ENCODE measurements at places on chromosomes 2 and 18.

DNA sequence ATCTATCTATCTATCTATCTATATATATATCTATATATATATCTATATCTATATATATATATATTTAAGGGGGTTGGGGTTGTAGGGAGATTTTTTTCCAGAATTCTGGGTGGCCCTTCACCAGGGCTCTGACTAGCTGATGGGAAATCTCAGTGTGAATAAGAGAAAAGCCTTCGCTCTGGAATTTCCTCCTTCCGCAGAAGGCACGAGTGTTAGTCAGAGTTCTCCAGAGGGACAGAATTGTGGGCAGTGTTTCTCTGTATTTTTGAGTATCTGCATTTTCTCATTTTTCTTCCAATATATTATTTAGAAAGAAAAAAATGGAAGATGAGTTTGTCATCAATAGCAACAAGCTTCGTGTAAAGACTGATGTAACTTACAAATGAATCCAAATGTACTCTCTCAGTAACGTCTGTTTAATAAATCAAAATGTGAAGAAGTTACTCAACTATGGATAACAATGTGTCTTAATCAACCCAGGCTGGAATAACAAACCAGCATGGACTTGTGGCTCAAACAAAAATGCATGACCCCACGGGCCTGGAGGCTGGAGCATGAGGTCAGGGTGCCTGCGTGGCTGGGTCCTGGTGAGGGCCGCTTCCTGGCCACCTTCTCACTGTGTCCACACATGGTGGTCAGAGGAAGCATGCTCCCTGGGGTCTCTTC, 10.6 kb upstream of the SNTG2 start:
- no peak for DNase-seq

DNA sequence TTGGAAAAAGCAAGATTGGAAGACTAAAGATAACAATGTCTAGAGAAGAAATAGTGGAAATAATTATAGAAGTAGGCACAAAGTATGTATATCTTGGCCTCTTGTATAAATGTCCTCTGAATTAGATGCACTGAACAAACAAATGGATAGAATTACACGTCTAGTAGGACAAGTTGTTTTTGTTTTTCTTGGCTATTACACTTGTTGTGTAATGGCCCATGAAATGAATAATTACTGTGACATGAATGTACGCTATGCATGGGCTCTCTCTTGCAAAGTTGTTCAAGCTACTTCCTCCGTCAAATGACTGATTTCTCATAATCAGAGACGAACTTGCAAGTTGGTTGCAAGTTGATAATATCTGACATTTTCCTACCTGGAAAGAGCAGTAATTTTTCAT, 126.2 kb downstream of the PDE1A start:
- no peak for DNase-seq

- no peak for DNase-seq
These were observed 26.9 kb upstream of the RAB27B start for GRCh38 chr18:54801374-54801773.

- no peak for DNase-seq
These were observed 4.0 kb upstream of the ZFP36L2 start for GRCh38 chr2:43230351-43230885.

GRCh38 chr18:11842562-11842961, 8.7 kb upstream of the CHMP1B start:
- no peak for DNase-seq

DNA sequence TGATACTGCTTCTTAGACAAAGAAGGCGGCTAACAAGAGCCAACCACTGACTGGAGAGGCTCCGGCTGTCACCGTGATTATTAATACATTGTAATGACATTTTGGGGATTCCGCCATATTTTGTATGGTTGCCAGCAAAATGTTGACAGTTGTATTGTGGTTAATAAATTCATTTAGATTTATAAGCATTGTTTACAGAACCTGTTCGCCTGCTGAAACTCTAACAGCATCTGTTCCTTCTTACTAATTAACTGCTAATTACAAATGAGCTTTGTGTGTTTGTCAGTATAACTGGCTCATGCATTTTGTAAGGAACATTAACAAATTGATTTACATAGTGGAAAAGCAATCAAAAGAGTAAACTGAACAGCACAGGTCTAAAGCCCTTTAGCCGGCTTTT, 332.4 kb downstream of the GBX2 start:
- DNase-seq = no peak

DNA sequence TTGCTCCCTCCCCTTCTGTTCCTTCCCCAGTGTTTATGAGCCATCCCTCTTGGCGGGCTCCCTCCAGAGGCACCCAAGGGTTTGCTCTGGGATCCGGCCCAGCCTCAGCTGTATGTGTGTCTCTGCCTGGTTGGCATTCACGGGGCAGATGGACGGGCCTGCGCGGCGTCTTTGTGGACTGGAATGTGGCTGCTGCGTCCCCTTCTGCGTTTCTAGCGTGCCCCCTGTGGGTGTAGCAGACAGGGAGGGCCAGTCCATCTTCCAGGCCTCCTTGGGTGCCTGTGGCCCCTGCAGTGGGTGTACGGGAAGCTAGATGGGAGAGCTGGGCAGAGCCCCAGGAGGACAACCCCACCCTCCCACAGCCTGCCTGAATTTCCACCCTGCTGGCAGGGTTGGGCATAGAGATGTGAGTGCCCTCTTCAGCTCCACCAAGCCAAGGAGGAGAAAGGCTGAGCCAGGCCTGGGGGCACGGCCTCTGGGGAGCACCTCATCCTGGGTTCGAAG, 15.7 kb downstream of the GPC1 start:
- DNase-seq = no peak

DNA sequence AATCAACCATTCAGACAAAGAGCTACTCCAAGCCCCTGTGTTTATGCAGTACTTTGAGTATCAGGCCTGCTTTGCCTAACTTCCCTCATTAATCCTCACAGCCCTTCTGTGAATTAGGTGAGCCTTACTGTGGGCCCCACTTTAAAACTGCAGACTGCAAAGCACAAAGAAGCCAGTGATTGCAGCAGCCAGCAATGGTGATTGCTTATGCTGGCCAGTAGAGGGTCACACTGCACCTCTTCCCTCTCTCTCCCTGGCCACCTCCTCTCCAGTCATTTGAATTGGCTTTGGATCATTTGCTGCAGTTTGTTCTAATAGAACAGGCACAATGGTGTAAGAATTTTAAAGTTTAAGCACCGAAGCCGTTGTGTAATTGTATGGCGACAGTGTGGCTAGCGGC, 229.9 kb downstream of the AGPS start:
- no peak for DNase-seq

- no peak for DNase-seq
These were observed 123.5 kb downstream of the FMNL2 start for GRCh38 chr2:152458441-152458940.

DNA sequence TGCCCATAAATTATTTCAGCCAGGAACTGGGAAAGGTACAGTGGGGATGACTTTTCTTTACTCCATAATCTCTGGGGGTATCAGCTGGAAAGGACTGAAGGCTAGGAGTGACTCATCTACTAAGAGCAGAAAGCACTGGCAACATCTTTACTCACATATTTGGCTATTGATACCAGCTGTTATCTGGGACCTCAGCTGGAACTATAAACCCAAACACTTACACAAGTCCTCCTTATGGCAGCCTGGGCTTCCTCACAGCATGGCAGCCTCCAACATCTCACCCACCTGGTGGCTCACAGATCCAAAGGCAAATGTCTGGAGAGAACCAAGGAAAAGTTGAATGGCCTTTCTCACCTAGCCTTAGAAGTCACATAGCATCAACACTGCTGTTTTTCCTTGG, 379.0 kb upstream of the RND3 start:
- DNase-seq = no peak

DNA sequence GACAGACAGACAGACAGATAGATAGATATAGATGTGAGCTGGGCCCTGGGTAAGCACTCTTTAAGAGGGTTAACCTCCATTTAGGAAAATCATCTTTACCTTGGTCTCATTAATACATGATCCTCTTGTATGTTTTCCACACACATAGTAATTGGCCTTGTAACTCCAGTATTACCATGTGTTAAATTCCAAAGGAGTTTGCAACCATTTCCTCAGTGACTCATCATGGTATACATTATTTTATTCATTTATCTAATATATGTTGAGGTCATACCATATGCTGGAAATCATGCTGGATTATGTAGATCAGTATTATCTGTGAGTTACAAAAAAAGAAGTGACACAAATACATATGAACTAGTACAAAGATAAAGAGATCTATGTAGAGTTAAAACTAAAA, 504.3 kb downstream of the DCC start:
- DNase-seq = no peak

- no peak for DNase-seq
These were observed 117.6 kb downstream of the FAM124B start for GRCh38 chr2:224284134-224284946.

DNA sequence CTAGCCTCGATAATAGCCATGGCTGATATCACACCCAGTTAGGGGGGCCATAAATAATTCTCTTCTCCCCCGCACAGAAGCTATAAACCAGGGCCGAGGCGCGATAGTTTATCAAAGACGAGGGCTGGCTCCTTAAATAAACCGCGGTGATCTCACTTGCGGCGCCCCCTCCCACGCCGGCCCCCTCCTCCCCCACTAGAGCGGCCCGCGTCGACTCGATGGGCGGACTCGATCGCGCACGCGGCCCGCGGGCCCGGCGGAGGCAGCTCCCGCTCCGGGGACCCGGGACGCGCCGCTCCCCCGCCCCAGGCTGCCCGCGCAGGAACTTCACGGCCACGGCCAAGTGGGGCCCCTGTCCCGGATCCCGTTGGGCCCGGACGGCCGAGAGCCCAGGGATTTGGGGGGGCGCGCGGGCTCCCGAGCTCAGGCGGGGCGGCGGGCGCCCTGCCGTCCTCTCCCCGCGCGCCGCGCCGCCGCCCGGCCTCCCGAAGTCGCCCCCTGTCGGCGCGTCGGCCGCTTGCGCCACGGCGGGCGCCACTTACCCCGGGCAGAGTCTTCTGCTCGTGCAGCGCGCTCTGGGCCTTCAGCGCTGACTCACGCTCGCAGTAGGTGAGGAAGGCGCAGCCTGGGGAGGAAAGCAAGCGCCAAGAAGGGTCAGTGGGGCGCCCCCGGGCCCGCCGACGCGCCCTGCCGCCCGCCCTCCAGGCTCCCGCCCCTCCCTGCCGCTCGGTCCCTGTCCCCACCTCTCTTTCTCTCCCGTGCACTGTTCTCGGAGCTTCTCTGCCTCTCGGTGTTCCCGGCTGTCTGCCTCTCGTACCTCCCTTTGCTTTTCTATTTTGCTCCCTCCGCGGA, 80.4 kb downstream of the CELF4 start:
- DNase-seq = no peak

DNA sequence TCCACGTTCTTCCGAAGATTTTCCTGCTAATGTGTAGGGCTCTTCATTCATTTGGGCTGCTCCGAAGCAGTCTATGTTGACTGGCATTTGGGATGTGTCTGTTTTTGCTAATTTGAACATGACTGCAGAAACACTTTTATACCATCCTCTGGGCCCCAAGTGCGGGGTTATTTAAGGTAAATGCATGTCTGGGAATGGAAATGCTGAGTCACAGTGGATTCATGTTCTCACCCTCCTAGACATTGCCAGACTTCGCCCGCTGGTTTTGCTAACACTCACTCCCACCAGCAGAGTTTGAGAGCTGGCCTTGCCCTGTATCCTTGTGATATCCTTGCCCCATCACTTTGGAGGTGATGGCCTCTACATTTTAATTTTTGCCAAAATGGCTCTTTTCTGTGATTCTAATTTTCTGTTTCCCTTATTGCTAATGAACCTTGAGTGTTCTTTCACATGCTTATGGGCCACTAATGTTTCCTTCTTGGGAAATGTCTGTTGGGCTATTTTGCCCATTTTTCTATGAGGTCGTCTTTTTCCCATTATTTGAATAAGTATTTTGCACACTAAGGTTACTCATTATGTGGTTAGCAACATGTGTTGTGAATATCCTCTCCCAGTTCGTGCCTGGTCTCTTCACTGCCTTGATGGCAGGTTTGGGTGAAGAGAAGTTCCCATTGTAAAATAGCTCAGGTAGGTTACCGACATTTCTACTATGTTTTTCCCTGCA, 204.1 kb downstream of the GLI2 start:
- DNase-seq = no peak

GRCh38 chr2:218889937-218890336, 9.3 kb downstream of the WNT10A start:
- no peak for DNase-seq

DNA sequence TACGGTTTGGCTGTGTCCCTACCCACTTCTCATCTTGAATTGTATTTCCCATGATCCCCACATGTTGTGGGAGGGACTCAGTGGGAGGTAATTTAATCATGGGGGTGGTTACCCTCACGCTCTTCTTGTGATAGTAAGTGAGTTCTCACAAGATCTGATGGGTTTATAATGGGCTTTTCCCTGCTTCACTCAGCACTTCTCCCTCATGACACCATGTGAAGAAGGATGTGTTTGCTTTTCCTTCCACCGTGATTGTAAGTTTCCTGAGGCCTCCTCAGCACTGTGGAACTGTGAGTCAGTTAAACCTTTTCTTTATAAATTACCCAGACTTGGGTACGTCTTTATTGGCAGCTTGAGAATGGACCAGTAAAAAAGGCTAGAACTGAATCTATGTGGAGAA, 750.0 kb upstream of the ID2 start:
- DNase-seq = no peak

DNA sequence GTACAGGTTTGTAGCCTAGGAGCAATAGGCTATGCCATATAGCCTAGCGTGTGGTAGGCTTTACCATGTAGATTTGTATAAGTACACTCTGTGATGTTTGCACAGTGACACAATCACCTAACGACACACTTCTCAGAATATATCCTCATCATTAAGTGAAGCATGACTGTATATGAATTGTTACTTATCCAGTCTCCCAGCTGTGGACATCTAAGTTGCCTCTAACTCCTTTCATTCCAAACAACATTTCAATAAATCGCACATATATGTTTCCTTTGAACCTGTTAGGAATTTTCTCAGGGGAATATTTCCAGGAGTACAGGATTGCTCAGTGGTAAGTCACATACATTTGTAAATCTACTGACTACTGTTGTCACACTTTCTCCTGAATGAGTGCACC, 90.0 kb downstream of the ARHGAP15 start:
- DNase-seq = no peak

- DNase-seq = no peak
These were observed 1.7 kb downstream of the TMEM127 start for GRCh38 chr2:96264086-96264485.

GRCh38 chr2:135225781-135226180, 173.7 kb downstream of the RAB3GAP1 start:
- no peak for DNase-seq

GRCh38 chr2:1886405-1886992, 142.2 kb upstream of the PXDN start:
- no peak for DNase-seq

GRCh38 chr2:23616630-23617029, 231.7 kb downstream of the KLHL29 start:
- no peak for DNase-seq

- DNase-seq = no peak
These were observed 198.0 kb upstream of the CCDC150 start for GRCh38 chr2:196441527-196441926.

GRCh38 chr18:24917767-24918166, 434.2 kb downstream of the ZNF521 start:
- no peak for DNase-seq

GRCh38 chr2:205763708-205764211, 81.5 kb downstream of the NRP2 start:
- DNase-seq = no peak

- DNase-seq = no peak
These were observed 213.0 kb downstream of the TMEM247 start for GRCh38 chr2:46692316-46692715.

Measured in activated T-helper 1 cell treated with anti-CD3 and anti-CD28 coated beads, Interleukin-2, amount 50 U/mL, for 16 hours (primary cell).